ENCODE measurements at places on chromosomes 12 and 14.

- no peak for DNase-seq
Observed at GRCh38 chr12:93100610-93101009, 171.5 kb upstream of the EEA1 start.

- DNase-seq: no peak
Observed at GRCh38 chr14:78202976-78203375, 32.8 kb downstream of the NRXN3 start.

GRCh38 chr12:2581293-2582045, 213.3 kb upstream of the FKBP4 start:
- DNase-seq: no peak

DNA sequence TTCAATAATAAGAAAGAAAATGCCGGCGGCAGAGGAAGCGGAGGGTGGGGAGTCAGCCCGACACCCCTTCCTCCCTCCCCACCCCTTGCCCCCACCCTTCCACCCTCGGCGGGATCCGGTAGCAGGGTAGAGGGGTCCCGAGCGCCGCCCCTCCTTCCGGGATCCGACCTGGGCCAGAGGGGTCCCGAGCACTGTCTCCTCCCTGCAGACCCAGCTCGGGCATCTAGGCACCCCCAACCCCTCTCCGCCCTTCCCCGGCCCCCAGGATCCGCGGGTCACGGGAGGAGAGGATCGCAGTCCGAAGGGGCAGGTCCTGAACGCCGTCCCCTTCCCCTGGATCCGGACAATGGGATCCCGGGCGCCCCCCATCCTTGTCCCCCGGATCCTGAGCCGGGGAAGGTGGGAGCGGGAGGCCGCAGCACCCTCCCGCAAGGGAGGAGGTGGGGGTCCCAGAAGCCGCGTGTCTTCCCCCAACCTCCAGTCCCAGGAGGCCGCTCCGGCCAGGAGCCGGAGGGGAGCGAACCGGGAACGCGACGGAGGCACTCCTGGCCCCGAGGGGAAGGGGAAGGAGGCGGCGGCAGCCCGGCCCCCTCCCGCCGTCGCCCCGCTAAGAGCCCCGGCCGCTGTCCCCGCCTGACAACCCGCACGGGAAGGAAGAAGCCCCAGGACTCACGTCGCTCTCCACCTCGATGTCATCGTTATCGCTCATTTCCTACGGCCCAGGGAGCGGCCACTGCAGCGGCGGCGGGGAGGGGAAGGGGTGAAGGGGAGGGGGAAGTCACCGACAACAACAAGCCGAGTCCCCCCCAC, 481 bp downstream of the MAX start:
- DNase-seq: no peak

GRCh38 chr12:90216020-90216552, 507.4 kb upstream of the ATP2B1 start:
- DNase-seq: no peak

DNA sequence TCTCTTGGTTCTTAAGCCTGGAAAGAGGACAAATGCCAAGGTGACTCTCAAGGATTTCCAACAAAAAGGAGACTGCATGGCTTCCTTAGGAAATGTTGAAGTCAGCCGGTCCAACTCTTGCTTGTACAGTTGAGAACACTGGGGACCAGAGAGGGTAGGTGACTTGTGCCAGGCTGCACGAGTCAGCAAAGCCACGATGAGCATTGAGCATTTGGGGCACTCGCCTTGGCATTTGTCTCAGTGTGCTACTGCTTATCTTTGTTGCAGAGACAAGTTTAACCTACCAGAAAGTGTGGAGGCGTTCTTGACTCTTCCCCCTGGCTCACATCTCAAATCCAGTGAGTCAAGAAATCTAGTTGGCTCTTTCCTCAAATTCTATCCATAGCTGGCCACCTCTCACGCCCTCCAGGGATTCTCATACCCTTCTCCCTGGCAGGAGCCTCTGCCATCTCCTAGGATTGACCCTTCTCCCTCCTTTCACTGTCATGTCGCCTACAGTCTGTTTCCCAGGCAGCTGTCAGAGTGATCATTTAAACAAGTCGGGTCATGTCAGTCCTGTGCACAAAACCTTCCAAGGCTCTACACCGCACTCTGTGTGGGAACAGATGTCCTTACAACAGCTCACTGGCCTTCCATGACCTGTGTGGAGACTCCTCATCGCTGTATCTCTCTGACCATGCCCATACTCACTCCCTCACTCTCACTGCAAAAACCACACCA, 17.2 kb upstream of the KRT83 start:
- DNase-seq: no peak

GRCh38 chr14:52494444-52494843, 57.9 kb downstream of the TXNDC16 start:
- no peak for DNase-seq

GRCh38 chr12:104673696-104674482, 217.1 kb downstream of the CHST11 start:
- no peak for DNase-seq

GRCh38 chr14:20712904-20713303, 24.3 kb downstream of the ANG start:
- no peak for DNase-seq

- no peak for DNase-seq
Observed at GRCh38 chr14:104363891-104364760, 215.4 kb upstream of the C14orf180 start.

- DNase-seq: peak; percentile 95
Observed at GRCh38 chr12:104177663-104178501, 37.7 kb upstream of the TXNRD1 start.

- no peak for DNase-seq
Observed at GRCh38 chr14:56358275-56358674, 221.3 kb upstream of the TMEM260 start.

GRCh38 chr12:49539406-49540228, 787 bp downstream of the KCNH3 start:
- no peak for DNase-seq

- DNase-seq: no peak
Observed at GRCh38 chr12:20319366-20319765, 49.0 kb upstream of the PDE3A start.

GRCh38 chr12:98578392-98578791, 15.1 kb upstream of the SLC25A3 start:
- no peak for DNase-seq
